Fibroblast of upper back skin (primary cell): ENCODE measurements at places on chromosomes 4 and X.

- DNase-seq: peak; percentile 13
These were observed 131.7 kb downstream of the EPHA5 start for GRCh38 chr4:65538571-65538970.

DNA sequence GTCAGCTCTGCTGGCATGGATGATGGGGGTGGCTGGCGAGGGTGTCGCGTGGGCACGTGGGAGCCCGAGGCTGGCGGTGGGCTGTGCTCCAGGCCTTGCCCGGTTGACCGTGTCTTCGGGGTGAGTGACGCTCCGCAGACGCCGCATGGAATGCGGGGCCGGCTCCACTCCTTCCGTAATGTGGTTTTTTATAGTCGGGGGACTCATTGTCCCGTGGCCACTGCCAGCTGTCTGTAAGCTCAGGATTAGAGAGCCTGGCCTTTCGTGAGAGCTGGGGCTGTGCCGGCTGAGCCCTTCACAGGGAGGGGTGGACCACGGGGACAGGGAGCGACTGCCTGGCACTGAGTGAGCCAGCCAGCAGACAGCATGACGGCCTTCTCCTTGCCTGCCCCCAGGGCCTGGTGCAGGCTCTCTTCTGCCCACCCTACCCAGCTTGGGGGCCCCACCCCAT, 20.4 kb downstream of the DOK7 start:
- no peak for DNase-seq

DNA sequence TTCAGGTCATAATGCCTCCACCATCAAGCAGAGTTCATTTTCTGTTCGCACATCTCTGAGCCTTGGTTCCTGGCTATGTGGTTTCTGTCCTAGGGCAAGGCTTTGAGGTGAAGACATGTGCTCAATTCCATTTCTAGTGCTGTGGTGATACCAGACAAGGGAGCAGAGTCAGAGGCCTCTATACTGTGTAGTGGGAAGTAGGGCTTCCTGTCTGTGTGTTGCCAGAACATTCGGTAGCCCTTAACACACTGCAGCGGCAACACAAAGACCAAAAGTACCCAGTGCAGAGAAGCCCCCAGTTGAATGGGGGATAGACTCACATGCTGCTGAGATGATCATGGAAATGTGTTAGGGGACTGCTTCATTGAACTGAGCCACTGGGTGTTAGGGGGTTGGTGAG, 56.4 kb downstream of the STARD8 start:
- DNase-seq: no peak

- DNase-seq: no peak
These were observed 42.5 kb downstream of the DTHD1 start for GRCh38 chr4:36323816-36324419.

DNA sequence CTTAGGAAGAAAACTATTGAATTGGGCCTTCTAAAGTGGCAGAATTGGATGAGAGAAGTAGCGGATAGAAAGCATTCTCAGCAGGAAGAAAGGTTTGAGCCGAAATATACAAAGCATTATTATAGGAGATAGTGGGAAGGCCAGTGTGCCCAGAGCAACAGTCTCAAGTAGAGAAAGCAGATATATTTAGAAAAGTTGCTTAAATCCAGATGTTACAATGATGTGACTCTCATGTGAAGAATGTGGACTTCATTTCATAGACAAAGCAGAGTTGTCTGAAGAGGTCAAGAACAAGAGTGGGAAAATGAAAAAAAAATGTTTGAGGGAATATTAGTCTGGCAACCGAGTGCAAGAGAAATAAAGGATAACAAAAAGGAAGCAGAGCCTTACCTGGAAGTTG, 66.9 kb downstream of the SYNPO2 start:
- DNase-seq: peak; percentile 85

GRCh38 chr4:47639531-47639930, 154.5 kb downstream of the ATP10D start:
- DNase-seq: peak; percentile 26

- DNase-seq: peak; percentile 53
These were observed 74.4 kb upstream of the DYNLT3 start for GRCh38 chrX:37921758-37922157.

GRCh38 chr4:173943547-173943946, 339.9 kb downstream of the FBXO8 start:
- no peak for DNase-seq

DNA sequence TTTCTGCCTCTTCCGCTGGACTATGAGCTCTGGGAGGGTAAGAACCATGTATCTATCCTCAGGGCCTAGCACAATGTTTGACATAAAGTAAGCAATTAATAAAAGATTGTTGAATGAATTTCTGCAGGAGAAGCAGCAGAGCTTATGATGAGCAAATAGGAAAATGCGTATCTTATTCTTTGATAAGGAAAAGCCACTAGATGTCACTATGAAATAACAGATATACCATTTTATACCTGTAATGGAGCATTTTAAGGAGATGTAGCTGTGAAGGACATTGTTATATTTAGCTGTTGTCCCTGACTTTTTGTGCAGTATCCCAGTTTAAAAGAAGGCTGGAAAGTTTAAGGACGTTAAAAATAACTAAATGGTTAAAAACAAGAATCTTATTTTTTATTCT, 147.2 kb upstream of the MBNL3 start:
- no peak for DNase-seq

DNA sequence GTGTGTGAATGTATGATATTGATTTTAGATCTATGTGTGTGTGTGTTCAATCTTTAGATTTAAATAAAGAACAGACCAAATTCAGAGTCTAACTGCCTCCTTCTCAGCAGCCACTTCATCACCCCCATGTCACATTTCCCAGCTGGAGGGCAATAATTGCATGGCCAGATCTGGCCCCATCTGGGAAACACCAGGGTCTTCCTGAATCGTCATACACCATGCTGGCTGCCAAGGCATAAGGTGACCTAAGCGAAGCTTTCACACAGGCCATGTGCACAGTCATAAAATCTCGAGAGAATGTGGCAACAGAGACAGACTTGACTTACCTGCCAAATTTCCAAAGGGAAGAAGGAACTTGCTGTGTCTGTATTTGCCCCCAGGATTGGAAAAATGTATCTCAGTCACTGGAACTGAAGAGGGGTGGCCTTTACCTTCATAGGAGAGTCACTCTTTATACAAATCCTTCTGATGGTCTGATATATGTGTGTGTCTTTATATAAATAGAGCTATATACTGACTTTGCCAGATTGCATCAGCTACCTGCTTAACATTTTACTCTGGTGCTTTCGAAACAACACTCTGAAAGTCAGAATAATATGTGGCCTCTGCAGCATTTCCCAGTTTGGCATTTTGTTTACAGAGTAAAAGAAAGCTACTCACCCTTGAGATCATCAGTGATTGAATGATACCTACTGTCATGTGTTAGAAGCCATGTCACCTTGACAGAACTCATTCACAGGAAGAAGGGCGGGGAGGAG, at the start of gene PLAC1:
TSS of gene PLAC1 (minus strand) at position 470 of the 758 bp plus-strand sequence. CDS start 91,789 bp downstream, outside the sequence.
- DNase-seq: peak; percentile 36

GRCh38 chr4:20287246-20287645, 35.5 kb downstream of the SLIT2 start:
- no peak for DNase-seq

DNA sequence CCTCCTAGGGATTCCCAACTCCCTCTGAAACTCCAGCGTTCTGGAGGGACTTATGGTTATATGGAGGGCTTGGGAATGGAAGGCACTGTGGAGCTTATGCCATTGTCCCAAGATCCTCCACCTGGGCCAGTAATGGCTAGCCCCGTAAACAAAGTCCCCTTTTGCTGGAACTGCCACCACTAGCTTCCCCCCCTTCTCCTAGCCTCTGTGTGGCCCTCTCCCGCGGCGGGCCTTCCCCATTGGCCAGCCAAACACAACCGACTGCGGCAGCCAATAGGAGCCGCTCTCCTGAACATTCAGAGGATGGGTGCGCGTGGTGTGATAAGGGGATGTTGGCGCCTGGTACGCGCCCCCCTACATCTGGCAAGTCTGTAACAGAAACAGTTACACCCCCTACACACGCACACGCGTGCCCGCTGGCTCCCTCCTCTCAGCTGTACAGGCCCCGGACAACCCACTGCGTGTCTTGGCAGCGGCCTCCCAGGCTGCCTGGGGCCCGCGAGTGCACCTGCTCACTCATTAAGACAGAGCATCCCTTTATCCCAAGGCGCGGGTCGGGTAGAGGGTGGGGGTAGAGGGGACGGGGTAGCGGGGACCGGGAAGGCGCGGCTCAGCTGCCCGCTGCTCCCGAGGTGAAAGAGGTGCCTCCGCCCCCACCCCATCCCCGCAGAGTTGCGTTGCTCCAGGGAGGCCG, 863 bp upstream of the RAB33A start:
- DNase-seq: no peak

- no peak for DNase-seq
These were observed 225.4 kb downstream of the CPE start for GRCh38 chr4:165604181-165604580.
